NCI-H2081 treated with DMSO at 0.1 percent for 48 hours (cell line): ENCODE measurements at places on chromosomes 12 and 14.

- DNase-seq = no peak
Measured at GRCh38 chr14:31292937-31293616, 85.5 kb upstream of the HECTD1 start.

- DNase-seq = no peak
Measured at GRCh38 chr12:81207173-81207572, 129.3 kb downstream of the ACSS3 start.

DNA sequence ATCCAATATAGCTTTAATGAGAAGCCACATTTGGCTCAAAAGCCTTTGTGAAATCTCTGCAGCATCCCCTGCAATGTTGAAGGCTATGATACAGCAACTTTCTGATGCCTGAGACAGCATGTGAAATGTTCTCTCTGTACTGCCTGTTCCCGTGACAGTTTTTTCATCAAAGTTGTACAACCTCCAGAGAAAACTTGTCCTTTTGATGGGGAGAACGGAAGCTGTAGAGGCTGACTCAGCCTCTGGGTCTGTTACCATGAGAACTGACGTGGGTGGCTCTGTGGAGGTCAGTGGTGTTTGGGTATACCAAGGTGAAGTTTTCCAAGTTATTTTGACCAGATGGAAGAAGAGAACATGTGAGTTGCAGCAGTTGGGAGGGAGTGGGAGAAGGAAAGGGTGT is 17.0 kb downstream of the SLC4A8 start:
- no peak for DNase-seq

DNA sequence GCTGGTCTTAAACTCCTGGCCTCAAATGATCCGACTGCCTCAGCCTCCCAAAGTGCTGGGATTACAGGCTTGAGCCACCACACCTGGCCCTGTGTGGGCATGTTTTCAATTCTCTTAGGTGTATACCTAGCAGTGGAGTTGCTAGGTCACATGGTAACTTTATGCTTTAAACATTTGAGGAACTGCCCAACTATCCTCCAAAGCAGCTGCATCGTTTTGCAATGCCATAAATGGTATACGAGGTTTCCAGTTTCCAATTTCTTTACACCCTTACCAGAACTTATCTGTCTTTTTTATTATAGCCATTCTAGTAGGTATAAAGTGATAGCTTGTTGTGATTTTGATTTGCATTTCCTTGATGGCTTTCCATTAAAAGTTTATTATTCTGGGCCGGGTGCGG is 25.1 kb downstream of the RBMS2 start:
- DNase-seq = no peak

- no peak for DNase-seq
Measured at GRCh38 chr14:75125617-75126016, 1.2 kb downstream of the NEK9 start.

- no peak for DNase-seq
Measured at GRCh38 chr12:114355389-114356088, 50.4 kb downstream of the TBX5 start.

GRCh38 chr12:26750531-26751175 is 82.3 kb downstream of the ITPR2 start:
- DNase-seq = no peak

DNA sequence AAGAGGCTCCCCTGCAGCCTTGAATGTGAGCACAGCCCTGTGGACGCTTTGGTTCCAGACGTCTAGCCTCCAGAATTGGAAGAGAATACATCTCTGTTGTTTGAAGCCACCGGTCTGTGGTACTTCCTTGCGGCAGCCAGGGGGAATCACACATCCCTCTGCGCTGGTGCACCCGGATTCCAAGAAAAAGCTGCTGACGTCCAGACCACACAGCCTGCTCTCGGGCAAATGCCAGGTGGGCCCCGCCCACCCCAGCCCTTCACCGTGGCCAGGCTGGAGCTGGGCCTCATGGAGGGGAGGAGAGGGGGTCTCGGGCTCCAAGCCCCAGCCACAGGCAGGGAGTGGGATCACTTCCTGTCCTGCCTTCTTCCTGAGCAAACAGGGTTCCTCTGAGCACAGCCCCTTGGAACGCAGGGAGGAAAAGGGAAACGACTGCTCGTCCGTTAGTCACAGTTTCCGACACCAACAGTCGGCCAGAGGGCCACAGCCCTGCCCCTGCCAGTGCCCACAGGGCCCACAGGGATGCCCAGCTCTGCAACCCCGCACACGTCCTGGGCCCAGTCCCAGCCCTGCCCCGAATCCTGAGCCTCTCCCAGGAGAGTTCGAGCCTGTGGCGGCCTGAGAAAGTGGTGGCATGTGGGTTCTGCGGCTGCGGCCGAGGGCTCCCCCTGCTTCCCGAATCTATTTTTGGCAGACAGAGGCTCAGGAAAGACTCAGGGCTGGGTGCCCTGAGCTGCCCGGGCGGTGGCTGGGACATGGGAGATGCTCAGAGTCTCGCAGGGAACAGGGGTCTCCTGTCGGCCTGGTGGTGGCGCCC is 85.3 kb downstream of the RFLNA start:
- DNase-seq = no peak

DNA sequence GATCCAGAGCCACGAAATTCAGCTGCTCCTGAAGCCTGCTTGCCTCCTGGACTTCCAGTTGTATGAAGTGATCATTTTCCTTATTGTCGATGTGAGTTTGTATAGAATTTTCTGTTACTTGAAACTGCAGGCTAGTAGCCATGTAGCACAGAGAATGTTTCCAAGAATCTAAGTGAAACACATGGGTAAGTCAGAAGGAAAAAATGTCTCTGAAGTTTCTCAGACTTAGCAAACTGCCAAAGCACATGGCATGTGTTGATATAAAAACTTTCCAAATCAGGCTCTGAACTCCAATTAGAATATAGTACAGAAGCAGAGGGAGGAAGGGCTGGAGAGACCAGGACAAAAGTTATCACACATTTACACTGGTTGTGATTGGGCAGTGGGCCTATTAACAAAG is 9.8 kb upstream of the PCNX1 start:
- DNase-seq = no peak
